Bladder microvascular endothelial cell (primary cell): ENCODE measurements at places on chromosomes 11 and 22. TPM values are rescaled to one million over a fixed set of nuclear protein-coding genes. Genes with fewer than 3 reads are reported as not detected.

The UBQLN3 gene
- total RNA-seq = not detected in 2 replicates

The PPP2R5B gene
- total RNA-seq = 7.6 and 13.6 TPM in 2 replicates

The AGBL2 gene
- 0.31 and 0.32 TPM in 2 replicates for total RNA-seq

The MIAT gene
- total RNA-seq = 0.16 and 0.82 TPM in 2 replicates

The SLC1A2 gene
- total RNA-seq = not detected in 2 replicates

The KREMEN1 gene
- total RNA-seq = 0.16 and 0.38 TPM in 2 replicates

The TRIM51 gene
- not detected in 2 replicates for total RNA-seq

The BRD1 gene
- total RNA-seq = 19.3 and 38.5 TPM in 2 replicates

The NRXN2 gene
- 0.49 TPM in 1 of 2 replicates, not detected in the other for total RNA-seq

The IRAG1 gene
- 0.44 and 0.81 TPM in 2 replicates for total RNA-seq

The C22orf15 gene
- 0.13 and 0.81 TPM in 2 replicates for total RNA-seq

The MAPK11 gene
- 27.4 and 31.8 TPM in 2 replicates for total RNA-seq

The CCDC87 gene
- total RNA-seq = under 0.01 and 0.13 TPM in 2 replicates

The CASP1 gene
- 20.0 and 37.1 TPM in 2 replicates for total RNA-seq

The SAA1 gene
- not detected in 2 replicates for total RNA-seq

The ART1 gene
- total RNA-seq = not detected in 2 replicates

The LDHA gene
- total RNA-seq = 267 and 294 TPM in 2 replicates

The UPB1 gene
- total RNA-seq = under 0.01 TPM in 1 of 2 replicates, not detected in the other

The TRIM29 gene
- 0.06 TPM in 1 of 2 replicates, not detected in the other for total RNA-seq

The SAA2 gene
- not detected in 2 replicates for total RNA-seq

The SPINDOC gene
- total RNA-seq = 14.9 and 17.8 TPM in 2 replicates

The ARHGAP20 gene
- 0.16 and 0.50 TPM in 2 replicates for total RNA-seq

The CARD16 gene
- 68.3 and 83.1 TPM in 2 replicates for total RNA-seq

The NXPE4 gene
- not detected in 2 replicates for total RNA-seq

The TPBGL gene
- under 0.01 TPM in 1 of 2 replicates, not detected in the other for total RNA-seq

The LRRC55 gene
- total RNA-seq = 0.16 and 0.31 TPM in 2 replicates

The WNT7B gene
- total RNA-seq = not detected in 2 replicates

The ZC3H12C gene
- total RNA-seq = 10.0 and 24.0 TPM in 2 replicates
